Psoas muscle (tissue), 8 donors: ENCODE measurements at places on chromosomes 11 and 22. TPM values are rescaled to one million over a fixed set of nuclear protein-coding genes. Genes with fewer than 3 reads are reported as not detected.

Gene YPEL4
- total RNA-seq, result 0.21 TPM

Gene PHOX2A
- total RNA-seq, result not detected

DNA sequence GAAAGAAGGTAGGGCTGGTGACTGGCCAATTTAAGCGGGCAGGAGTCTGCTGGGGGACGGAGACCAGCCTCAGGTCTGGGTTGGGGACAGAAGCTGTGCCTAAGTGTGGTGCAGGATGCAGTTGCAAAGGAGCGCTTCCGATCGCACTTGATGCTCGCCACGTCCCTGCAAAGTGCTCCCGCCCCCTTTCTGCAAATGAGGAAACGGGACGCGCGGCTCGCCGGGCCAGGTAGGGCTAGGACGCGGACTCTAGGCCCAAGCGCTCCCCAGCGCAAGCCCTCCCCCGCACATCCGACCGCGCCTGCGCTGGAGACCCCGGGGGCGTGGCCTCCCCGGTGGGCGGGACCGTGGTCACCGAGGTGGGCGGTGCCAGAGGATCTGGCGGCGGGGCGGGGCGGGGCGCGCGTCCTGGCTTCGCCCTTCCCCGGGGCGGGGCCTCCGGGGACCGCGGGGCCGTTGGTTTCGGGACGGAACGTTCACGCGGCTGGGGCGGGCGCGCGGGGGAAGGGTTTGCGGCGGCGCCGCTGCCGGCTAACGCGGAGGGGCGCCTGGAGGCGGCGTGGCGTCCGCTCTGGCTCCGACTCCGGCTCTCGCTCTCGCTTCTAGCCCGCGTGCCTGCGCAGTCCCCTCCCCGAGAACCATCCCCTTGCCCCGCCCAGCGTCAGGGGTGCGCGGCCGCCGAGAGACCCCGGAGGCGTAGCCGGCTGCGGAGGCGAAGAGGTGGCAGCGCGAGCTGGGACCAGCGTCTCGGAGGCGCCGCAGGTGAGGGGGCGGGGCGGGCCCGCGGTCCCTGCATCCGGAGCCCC is at the start of gene FAM118A:
Gene FAM118A, plus strand, starts transcription at position 513 of the 806 bp plus-strand sequence. CDS start 12,446 bp downstream, outside the sequence.
- no peaks in the 10 kb centered on the region for H3K36me3 ChIP-seq
- no peaks in the 10 kb centered on the region for H3K27me3 ChIP-seq
- H3K4me1 ChIP-seq, result peaks cover 10% of the 10 kb centered on the region
- peak within 1 kb of the TSS; percentile 99 for H3K4me3 ChIP-seq

- no peak overlapping the region for H3K4me3 ChIP-seq
- no peaks in the 10 kb centered on the region for H3K27me3 ChIP-seq
- H3K4me1 ChIP-seq, result no peaks in the 10 kb centered on the region
- DNase-seq, result no peak
- H3K36me3 ChIP-seq, result no peaks in the 10 kb centered on the region
Observed at GRCh38 chr22:44272401-44272771, 40.4 kb downstream of the SHISAL1 start.

DNA sequence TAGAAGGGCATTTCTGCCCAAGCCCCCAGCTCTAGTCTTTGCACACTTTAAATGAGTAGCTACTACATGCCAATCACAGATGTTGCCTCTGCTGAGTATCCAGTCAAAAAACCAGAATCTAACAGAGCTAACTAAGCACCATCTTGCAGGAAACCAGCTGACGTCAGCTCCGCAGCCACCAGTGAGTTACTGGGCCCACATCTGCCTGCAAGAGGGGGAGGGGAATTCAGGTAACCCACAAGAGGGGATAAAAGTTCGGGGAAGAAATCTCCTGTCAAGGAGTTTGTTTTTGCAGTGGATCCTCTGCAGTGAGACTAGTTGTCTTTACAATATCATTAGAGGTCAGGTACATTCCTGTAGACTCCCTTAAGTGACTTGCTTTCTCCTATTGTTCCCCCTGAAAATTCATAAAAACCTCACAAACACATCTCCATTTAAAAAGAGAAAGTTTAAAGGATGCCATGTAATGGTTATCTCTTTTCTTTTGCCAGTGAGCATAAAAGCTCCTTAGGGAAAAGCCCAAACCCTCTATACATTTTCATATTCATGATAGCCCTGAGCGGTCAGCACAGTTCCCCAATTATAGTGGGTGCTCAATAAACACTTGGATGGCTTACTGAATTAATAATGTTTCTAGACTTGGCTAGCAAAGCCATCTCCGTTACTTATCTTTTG is 9.3 kb downstream of the CD44 start:
- no peak for DNase-seq
- no peaks in the 10 kb centered on the region for H3K4me1 ChIP-seq

GRCh38 chr22:43260331-43261231 is 73.6 kb upstream of the TTLL12 start:
- DNase-seq, result no peak
- H3K27ac ChIP-seq, result no peak overlapping the region
- H3K36me3 ChIP-seq, result no peaks in the 10 kb centered on the region
- H3K4me3 ChIP-seq, result no peak overlapping the region
- H3K27me3 ChIP-seq, result no peaks in the 10 kb centered on the region
- no peaks in the 10 kb centered on the region for H3K4me1 ChIP-seq
